ENCODE measurements at places on chromosomes 5 and 9. TPM values are rescaled to one million over a fixed set of nuclear protein-coding genes. Genes with fewer than 3 reads are reported as not detected.

IL7R gene
- 0.34 TPM for polyA plus RNA-seq

KCNMB1 gene
- polyA plus RNA-seq, result 2.1 TPM

CSF2 gene
- not detected for polyA plus RNA-seq

KLF4 gene
- polyA plus RNA-seq, result 13.5 TPM

FOXI1 gene
- 48.5 TPM for polyA plus RNA-seq

IL3 gene
- polyA plus RNA-seq, result not detected

LIX1 gene
- 0.65 TPM for polyA plus RNA-seq

LHFPL2 gene
- polyA plus RNA-seq, result 1.8 TPM

ATG10 gene
- polyA plus RNA-seq, result 8.6 TPM

NUTM2G gene
- not detected for polyA plus RNA-seq

ENDOG gene
- 59.9 TPM for polyA plus RNA-seq

FCHO2 gene
- polyA plus RNA-seq, result 6.5 TPM

CDH10 gene
- polyA plus RNA-seq, result 0.17 TPM

TGFBR1 gene
- 7.9 TPM for polyA plus RNA-seq

TMEM232 gene
- polyA plus RNA-seq, result 4.8 TPM

PCDHB2 gene
- 2.2 TPM for polyA plus RNA-seq

AGXT2 gene
- 215 TPM for polyA plus RNA-seq

EDIL3 gene
- 5.2 TPM for polyA plus RNA-seq

FAM200C gene
- polyA plus RNA-seq, result 5.3 TPM

FAM81B gene
- 2.3 TPM for polyA plus RNA-seq

PAM gene
- 158 TPM for polyA plus RNA-seq

HSD17B4 gene
- polyA plus RNA-seq, result 212 TPM

SLCO4C1 gene
- 9.0 TPM for polyA plus RNA-seq

NMUR2 gene
- 0.30 TPM for polyA plus RNA-seq

SLC45A2 gene
- polyA plus RNA-seq, result 0.22 TPM

FBXL7 gene
- 3.9 TPM for polyA plus RNA-seq

TYRP1 gene
- 10.0 TPM for polyA plus RNA-seq

LCN2 gene
- 8.2 TPM for polyA plus RNA-seq

SLC9A3 gene
- polyA plus RNA-seq, result 36.9 TPM

PCDHB8 gene
- 0.56 TPM for polyA plus RNA-seq

PCA3 gene
- 0.11 TPM for polyA plus RNA-seq

TIMD4 gene
- polyA plus RNA-seq, result 2.3 TPM

CARD9 gene
- 1.5 TPM for polyA plus RNA-seq

LRRC14B gene
- not detected for polyA plus RNA-seq

ISOC1 gene
- polyA plus RNA-seq, result 29.3 TPM

CDH6 gene
- polyA plus RNA-seq, result 21.8 TPM

DMRT3 gene
- not detected for polyA plus RNA-seq

All from kidney (tissue), 22 donors.